ENCODE measurements at places on chromosomes 16 and 17. TPM values are rescaled to one million over a fixed set of nuclear protein-coding genes. Genes with fewer than 3 reads are reported as not detected.

DHRS7C gene
- not detected for total RNA-seq

CIBAR2 gene
- total RNA-seq, result not detected

PERCC1 gene
- total RNA-seq, result not detected

CCL5 gene
- 0.80 TPM for total RNA-seq

ADAMTS18 gene
- 0.01 TPM for total RNA-seq

DDX28 gene
- total RNA-seq, result 17.1 TPM

KCNH6 gene
- total RNA-seq, result 0.02 TPM

ENPP7 gene
- not detected for total RNA-seq

PGAP3 gene
- 7.5 TPM for total RNA-seq

PRSS36 gene
- total RNA-seq, result 1.2 TPM

CLDN9 gene
- total RNA-seq, result 0.43 TPM

ESRP2 gene
- 0.07 TPM for total RNA-seq

NHERF2 gene
- 45.5 TPM for total RNA-seq

PDILT gene
- total RNA-seq, result not detected

OR3A3 gene
- total RNA-seq, result not detected

SLC13A2 gene
- total RNA-seq, result 0.12 TPM

PRM1 gene
- not detected for total RNA-seq

PTX4 gene
- total RNA-seq, result not detected

KRT34 gene
- total RNA-seq, result 0.28 TPM

CUEDC1 gene
- 56.9 TPM for total RNA-seq

FBXW10B gene
- 3.6 TPM for total RNA-seq

KRT40 gene
- total RNA-seq, result not detected

CDH5 gene
- 0.22 TPM for total RNA-seq

TPSD1 gene
- not detected for total RNA-seq

CMTM3 gene
- total RNA-seq, result 92.9 TPM

PIMREG gene
- total RNA-seq, result 48.3 TPM

MYH13 gene
- not detected for total RNA-seq

ACE gene
- total RNA-seq, result 3.4 TPM

SPN gene
- total RNA-seq, result not detected

SRR gene
- 9.5 TPM for total RNA-seq

UNC119 gene
- total RNA-seq, result 27.7 TPM

SSTR5 gene
- total RNA-seq, result 0.30 TPM

TMEM92 gene
- total RNA-seq, result 14.9 TPM

CLEC19A gene
- 0.08 TPM for total RNA-seq

STH gene
- not detected for total RNA-seq

CTRL gene
- total RNA-seq, result 0.63 TPM

WNK4 gene
- total RNA-seq, result 1.1 TPM

KAT8 gene
- total RNA-seq, result 50.9 TPM

CES3 gene
- 3.0 TPM for total RNA-seq

PIRT gene
- not detected for total RNA-seq

HOXB13 gene
- total RNA-seq, result 1.6 TPM

KRT222 gene
- total RNA-seq, result 0.51 TPM
